ENCODE measurements at places on chromosomes 5 and 9.
A peak's percentile ranks its signal among the peaks of the same experiment; 100 is the strongest.

DNA sequence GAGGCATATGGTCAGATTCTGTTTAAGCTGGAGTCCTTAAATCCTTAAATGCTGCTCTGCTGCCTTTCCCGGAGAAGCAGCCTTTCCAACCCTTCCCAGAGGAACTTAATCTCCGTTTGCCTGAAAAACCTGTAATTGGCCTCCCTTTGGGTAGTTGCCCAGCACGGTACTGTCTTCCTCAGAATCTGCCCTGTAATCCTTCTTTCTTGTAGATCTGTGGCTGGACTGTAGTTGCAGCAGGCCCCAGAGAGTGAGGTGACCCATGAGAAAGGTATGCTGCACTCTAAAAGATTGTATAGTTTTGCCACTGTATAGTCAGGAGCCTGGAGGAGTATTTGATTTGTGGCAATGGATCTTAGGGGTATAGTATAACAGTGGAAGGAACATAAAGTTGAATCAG is 11.7 kb downstream of the SPIN1 start:
- DNase-seq = no peak

- DNase-seq = no peak
These were observed 149.2 kb downstream of the CEP120 start for GRCh38 chr5:123273984-123274383.

GRCh38 chr9:125330587-125330986 is 69.0 kb downstream of the GAPVD1 start:
- no peak for DNase-seq

DNA sequence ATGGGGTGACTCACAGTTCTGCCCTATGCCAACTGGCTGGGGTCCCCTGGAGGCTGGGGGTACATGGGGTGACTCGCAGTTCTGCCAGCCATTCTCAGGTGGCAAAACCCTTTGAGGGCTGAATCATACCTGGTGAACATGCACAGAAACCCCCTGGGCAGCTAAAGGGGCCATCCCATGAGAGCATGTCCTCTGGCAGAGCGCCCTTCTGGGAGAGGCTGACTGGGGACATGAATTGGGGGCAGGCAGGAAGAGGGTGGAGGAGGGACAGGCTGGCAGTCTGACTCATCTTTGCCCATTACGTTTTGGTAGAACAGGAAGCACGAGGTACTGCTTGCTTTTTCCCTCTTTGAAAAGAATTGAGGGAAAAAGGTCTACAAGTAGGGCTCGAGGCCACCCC is 16.7 kb downstream of the TRAF1 start:
- peak; percentile 86 for DNase-seq

GRCh38 chr9:36858805-36859375 is 175.2 kb downstream of the PAX5 start:
- no peak for DNase-seq

DNA sequence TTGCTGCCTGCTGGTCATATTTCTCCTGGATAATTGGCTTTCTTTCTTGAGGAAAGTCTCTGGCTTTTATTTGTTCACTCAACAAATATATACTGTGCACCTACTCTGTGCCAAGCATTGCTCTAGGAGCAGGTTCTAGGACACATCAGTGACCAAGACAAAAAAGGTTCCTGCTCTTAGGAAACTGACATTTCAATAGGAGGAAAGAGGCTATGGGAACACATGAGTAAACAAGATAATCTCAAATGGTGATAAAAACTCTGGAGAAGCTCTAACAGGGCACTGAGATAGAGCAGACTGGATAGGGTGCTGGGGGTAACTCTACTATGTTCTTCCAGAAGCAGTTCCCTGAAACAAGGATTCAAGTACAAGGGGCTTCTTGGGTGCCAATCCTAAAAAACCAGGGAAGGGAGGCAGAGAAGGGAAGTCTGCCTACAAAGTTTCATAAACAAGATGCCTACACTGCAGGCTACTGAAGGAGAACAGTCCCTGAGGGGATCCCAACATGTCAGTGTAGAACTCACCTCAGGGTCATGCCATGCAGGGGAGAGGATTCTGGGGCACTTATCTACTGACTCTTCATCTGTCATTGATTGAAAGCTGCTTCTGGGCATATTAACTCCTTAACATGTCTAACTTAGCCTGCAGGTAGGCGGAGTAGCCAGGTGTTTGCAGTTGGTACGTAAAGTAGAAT is 181.3 kb downstream of the GRIA1 start:
- no peak for DNase-seq

DNA sequence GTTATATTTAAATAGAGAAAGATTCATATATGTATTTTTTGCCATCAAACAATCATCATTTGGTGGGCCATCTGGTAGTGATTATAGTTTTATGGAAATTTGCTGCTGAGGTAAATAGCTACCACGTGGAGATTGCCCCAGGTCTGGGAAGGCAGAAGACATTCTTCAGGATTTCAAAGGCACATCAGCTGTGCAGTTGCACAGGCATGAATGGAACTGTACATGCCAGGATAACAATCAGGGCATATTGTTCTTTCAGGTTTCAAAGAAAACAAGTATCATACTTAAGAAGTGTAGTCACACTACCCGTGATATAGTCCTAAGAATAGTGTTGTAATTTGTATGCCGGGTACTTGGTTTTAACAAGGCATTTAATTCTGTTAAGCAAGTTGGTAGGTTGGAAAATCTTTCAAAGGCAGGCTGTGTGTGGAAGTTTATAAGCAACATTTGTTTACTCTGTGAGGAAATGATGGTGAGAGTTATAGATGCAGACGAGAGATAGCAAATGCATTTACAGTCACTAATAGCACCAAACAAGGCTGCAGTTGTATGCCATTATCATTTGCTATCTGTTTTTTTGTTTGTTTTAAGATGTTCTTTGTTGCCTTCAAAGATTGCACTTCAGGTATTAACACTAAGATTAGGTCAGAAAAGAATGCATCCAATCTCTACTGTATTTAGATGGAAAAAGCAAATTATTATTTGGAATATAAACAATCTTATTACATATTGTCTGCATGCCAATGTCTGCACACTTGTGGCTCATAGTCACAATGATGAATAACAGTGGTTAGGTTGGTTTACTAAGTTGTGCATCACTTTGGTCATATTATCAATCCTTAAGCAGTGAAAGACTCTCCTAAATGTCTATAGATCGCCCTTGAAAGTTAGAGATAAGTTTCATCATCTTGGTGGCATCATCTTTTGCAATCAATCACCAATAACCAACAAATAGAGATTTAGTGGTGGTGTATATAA is 55.3 kb downstream of the RPS23 start:
- no peak for DNase-seq

- peak; percentile 6 for DNase-seq
These were observed 10.6 kb downstream of the GRIN3A start for GRCh38 chr9:101727612-101728524.

- no peak for DNase-seq
These were observed 92.7 kb downstream of the KCNIP1 start for GRCh38 chr5:170596482-170597044.

GRCh38 chr5:169374111-169374510 is 73.2 kb upstream of the SLIT3 start:
- no peak for DNase-seq

DNA sequence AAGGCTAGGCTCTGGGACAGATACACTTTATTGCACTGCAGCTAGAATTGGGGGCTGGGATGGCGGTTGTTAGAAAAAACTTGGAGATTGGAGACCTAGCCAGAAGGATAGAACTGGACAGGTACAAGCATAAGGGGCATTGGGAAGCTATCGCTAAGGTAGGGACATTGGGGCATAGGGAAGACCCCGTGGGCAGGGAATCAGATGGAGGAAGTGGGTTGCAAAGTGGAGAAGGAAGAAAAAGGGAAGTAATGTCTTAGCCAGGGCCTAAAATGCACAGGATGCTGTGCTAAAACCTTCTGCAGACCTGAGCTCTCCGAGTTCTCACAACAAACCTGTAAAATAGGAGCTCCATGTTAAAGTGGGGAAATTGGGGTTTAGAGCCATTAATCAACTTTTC is 178.2 kb downstream of the ZDHHC21 start:
- DNase-seq = no peak

GRCh38 chr5:103119070-103119764 is 721 bp downstream of the GIN1 start:
- no peak for DNase-seq

- DNase-seq = no peak
These were observed 43.2 kb upstream of the NR3C1 start for GRCh38 chr5:143446535-143447226.

DNA sequence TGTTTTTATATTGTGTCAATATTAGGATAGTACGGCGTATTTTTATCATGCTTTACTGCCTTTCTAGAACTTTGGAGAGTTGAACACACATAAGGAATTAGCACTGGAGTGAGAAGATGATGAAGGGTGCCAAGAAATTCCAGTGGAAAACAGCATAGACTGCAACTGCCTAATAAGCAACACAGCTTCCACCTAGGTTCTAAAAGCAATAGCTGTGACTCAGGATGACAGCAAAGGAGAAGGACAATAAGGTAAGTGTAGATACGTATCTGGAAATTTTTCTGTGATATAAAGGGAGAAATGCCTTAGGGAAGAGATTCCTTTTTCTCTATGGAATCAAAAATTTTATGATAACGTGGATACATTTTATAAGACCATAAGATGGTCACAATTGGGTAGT is 7.4 kb downstream of the PTPRD start:
- no peak for DNase-seq

DNA sequence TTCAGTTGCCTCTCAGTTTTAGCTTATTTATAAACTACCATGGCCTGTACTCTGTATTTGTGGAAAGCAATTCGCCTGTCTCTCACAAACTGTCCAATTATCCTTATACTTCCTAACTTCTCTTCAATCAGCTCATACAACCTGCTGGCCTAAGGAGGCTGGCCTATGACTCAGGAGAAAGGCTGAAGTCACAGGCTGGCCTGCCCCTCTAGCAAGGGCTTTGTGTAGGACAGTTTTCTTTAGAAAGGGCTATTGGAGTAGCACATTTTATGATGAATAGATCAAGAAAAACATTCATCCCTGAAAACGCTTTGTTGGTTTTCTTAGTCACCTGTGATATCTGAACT is 988.7 kb upstream of the ARRDC3 start:
- DNase-seq = no peak

DNA sequence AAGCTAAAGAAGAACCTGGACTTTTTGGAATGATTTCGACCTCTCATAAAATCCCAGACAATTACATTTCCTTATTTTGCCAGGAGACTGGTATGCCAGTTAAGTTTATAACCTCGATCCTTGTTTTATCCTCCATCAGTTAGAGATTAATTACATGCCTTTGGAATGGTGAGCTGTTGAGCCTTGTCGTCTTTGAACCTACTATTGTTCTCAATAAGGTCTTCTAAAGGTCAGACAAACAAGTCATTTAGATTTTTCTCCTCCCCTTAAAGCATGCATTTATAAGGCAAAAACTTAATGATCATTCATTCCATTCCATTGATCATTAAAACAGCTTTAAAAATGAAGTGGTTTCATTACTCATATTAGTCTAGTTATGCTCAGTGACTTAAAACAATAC is 304.9 kb downstream of the DOCK8 start:
- DNase-seq = no peak

DNA sequence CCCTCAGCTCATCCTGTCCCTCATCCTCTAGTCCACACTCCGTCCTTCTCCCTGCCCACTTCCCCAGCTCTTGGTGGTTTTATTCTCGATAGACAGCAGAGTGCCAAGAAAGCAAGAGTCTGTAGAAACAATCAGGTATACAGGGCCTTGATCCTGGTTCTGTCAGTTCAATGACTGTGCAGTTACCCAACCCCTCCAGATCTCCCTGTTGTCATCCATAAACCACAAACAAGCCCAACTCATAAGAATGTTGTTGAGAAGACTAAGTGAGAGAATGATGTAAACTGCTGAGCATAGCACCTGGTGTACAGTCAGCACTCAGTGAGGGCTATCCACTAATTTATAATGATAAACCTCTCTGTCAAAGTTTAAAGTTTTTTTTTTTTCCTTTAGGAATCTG is 31.3 kb downstream of the ISL1 start:
- no peak for DNase-seq

- DNase-seq = no peak
These were observed 267.5 kb upstream of the ITGA1 start for GRCh38 chr5:52520171-52520570.

GRCh38 chr5:133129289-133129688 is 77.5 kb downstream of the HSPA4 start:
- no peak for DNase-seq

GRCh38 chr5:100789694-100790093 is 113.4 kb downstream of the ST8SIA4 start:
- no peak for DNase-seq

- DNase-seq = no peak
These were observed 69.5 kb upstream of the CKMT2 start for GRCh38 chr5:81163651-81164050.

DNA sequence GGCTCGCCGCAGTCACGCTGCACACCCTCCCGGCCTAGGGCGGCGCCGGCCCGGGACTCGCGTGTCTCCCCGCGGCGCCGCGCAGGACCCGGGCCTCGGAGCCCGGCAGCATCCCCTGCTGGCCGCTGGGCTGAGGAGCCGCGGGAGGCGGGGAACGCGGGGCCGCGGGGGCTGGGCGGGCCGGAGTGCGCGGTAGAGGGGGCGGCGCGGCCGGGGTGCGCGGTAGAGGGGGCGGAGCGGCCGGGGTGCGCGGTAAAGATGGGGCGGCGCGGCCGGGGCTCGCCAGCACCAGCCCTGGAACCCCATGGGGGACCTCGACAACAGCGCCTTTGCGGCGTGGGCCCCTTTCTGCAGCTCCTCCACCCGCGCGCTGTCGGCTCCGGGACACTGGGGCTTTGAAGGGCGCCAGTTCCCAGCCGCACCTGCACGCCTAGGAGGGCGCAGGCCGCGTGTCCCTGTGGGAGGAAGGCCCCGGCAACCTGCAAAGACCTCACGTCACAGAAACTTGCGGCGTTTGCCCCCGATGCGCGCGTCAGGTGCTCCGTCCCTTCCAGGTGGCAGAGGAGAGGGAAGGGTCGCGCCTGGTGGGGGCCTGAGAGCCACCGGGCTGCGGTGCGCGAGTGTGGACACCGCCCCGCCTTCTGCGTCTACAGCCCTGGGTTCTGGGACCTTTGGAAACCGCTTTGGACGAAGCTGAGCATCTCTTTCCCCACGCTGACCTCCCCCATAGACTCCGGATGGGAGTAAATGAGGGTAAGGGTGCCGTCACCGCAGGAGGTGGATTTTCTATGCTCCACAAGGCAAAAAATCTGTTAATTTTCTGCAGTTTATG is 49.6 kb downstream of the NSUN2 start:
- DNase-seq = no peak

GRCh38 chr5:24904981-24905517 is 260.3 kb upstream of the CDH10 start:
- DNase-seq = no peak

DNA sequence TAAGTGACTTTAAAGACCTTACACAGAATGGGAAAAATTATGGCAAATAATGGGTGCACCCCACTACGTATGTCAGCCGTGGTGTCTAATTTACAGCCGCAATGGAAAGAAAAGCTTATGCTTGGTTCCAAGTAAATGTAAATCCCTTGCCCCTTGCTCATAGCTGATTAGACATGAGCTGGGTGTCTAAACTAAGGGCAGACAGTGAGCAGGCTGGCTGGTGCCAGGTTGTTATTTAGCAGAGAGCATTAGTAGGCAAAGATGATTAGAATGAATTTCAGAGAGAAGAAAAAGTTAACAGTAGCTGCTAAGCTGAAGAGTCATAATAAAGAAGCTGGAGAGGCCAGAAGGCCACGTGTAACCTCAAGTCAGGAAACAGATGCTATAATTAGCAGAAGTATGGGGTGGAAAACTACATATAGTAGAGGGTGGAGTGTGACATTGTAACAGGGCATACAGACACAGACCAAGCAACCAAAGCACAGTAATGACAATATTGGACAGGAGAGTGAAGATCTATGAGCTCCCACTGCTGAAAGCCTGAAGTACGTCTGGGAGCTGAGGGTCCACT is 257.7 kb downstream of the MCTP1 start:
- DNase-seq = no peak

- no peak for DNase-seq
These were observed 439.9 kb upstream of the TLE4 start for GRCh38 chr9:79131824-79132377.

GRCh38 chr5:175679411-175679810 is 21.5 kb downstream of the HRH2 start:
- no peak for DNase-seq
